ENCODE measurements at places on chromosomes 3 and 15.

- no peaks in the 10 kb centered on the region for H3K36me3 ChIP-seq
- H3K27me3 ChIP-seq: no peaks in the 10 kb centered on the region
- no peak for DNase-seq
- H3K4me1 ChIP-seq: peaks cover 62% of the 10 kb centered on the region
- peak overlapping the region; percentile 95 for H3K4me3 ChIP-seq
Measured at GRCh38 chr3:50319894-50320625, 2.5 kb downstream of the HYAL2 start.

DNA sequence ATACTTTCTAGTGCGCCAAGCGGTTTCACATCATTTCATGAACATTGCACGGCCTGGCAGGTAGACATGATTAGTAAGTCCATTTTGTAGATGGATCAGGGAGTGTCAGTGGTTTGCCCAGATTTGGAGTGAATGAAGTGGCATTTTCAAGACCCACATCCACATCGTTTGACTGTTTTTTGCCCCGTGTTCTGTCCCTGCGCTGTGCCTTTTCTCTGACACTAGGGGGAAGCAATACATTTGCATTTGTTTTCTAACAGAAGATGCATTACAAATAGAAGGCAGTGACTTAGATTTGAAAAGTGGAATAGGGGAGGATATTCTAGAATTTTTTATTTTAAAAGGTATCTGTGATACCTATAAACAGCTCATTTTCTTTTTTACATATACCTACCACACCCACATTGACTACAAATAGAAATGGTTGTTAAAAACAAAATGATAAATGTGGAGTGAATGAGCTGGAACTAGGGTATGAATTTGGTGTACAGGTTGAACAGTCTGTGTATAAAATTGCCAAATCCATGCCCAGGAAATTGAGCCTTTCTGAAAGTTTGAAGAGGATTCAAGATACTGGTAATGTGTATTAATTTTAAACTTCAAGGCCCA, 98.0 kb downstream of the USP13 start:
- no peaks in the 10 kb centered on the region for H3K4me1 ChIP-seq
- no peak overlapping the region for H3K4me3 ChIP-seq
- DNase-seq: no peak
- no peak overlapping the region for H3K27ac ChIP-seq
- H3K27me3 ChIP-seq: no peaks in the 10 kb centered on the region

- peaks cover 4% of the 10 kb centered on the region for H3K36me3 ChIP-seq
- H3K27me3 ChIP-seq: no peaks in the 10 kb centered on the region
- H3K4me3 ChIP-seq: peak overlapping the region; percentile 72
- peak overlapping the region; percentile 68 for H3K27ac ChIP-seq
- no peak for DNase-seq
Measured at GRCh38 chr3:114057011-114057347, 442 bp downstream of the QTRT2 start.

DNA sequence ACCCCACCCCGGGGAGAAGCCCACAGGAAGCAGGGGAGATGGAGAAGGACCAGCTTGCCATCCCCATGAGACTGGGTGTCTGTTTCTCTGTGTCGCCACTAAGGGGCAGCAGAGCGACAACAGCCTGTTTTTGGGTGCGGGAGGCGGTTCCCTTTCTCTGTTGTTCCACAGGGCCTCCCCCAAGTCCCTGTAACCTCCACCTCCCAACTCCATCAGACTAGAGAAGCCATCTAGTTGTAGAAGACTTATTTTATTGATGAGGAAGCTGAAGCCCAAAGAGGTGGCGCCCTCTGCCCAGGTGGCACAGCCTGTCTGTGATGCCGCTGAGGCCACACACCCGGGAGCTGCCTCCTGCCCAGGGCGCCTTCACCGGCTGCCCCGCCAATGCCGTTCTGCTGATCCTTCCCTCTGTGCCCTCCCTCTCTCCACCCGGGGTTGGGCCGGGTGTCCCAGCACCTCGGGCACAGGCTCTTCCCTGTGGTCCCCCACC, 3.9 kb upstream of the CCDC9B start:
- H3K27me3 ChIP-seq: no peaks in the 10 kb centered on the region
- H3K4me3 ChIP-seq: no peak overlapping the region
- H3K27ac ChIP-seq: no peak overlapping the region
- no peaks in the 10 kb centered on the region for H3K36me3 ChIP-seq
- peak; percentile 77 for DNase-seq

DNA sequence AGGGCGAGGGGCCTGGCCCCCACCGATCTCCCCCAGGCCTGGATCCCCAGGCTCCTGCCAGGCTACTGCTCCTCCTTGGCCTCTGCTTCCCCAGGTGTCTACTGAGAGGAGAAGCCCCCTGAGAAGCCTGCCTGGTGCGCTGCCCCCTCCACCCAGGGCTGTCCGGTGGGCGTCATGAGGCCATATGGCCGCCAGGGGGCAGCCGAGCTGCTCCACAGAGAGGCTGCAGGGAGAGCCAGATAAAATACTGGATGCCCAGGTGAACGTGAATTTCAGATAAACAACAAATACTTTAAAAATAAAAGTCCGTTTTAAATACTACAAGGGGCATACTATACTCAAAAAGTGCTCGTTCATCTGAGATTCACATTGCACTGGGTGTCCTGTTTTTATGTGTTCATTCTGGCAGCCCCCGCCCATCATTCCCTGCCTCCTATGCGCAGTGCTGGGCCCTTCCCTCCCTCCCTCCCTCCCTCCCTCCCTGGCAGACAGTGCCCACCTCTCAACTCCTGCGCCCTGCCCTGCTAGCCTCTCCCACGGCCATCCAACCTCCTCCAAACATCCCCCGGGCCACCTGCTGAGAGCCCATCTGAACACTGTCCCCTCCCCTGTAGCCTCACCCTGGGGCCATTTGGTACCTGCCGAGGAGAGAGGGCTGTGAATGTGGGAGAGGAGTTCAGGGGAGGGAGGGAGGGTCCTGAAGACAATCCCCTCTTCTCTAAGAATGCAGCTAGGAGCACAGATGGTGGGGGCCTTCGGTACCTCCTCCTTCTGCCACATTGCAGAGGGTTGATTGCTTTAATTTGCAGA, 29.6 kb downstream of the PSTPIP1 start:
- DNase-seq: peak; percentile 74
- no peaks in the 10 kb centered on the region for H3K36me3 ChIP-seq
- H3K27me3 ChIP-seq: no peaks in the 10 kb centered on the region
- no peak overlapping the region for H3K27ac ChIP-seq
- no peak overlapping the region for H3K4me3 ChIP-seq
- peaks cover 4% of the 10 kb centered on the region for H3K4me1 ChIP-seq

GRCh38 chr3:85801955-85802354, 843.2 kb downstream of the CADM2 start:
- H3K4me1 ChIP-seq: no peaks in the 10 kb centered on the region
- H3K27ac ChIP-seq: no peak overlapping the region
- H3K27me3 ChIP-seq: no peaks in the 10 kb centered on the region
